Stimulated activated CD4-positive, alpha-beta T cell treated with anti-CD3 and anti-CD28 coated beads, Interleukin-15, amount 100 ng/mL, for 24 hours (primary cell): ENCODE measurements at places on chromosomes 7 and 10.

DNA sequence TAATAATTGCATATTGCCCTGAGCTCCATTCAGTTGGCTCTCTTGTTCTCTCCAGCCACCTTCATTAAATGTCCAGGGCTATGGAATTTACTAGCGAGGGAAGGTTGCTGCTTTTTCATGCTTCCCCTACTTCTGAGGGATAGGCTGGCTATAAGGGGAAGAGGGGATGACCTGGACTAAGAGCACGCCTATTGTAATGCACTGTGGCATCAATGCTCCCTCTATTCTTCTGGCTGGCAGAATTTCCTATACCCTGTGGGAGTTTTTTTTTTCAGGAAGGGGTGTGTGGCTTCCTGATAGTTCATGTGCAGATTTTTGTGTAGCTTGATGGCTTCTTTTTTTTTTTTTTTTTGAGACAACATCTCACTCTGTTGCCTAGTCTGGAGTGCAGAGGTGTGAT is 155.8 kb downstream of the SND1 start:
- no peak for DNase-seq

DNA sequence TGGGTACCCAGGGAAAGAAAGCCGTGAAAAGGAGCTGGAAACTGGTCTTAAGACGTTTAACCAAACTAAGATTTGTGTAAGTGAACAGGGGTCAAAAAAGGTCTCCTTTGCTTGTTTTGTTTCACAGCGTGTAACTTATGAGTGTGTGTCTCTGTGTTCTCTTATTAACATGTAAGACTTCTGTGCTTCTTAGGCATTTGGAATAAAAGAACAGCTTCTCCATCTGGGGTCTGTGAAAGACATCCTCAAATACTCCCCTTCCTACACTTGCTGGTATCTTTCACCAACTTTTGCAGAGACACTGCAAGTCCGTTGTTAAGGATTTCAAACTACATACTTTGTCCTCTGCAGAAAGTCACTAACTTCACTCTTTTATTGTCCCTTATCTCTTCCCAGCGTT is 615 bp upstream of the NEUROD6 start:
- DNase-seq, result no peak

GRCh38 chr7:148828965-148829364 is 55.1 kb downstream of the EZH2 start:
- DNase-seq, result no peak

- peak; percentile 86 for DNase-seq
These were observed 25.3 kb downstream of the CCDC6 start for GRCh38 chr10:59880971-59881510.

DNA sequence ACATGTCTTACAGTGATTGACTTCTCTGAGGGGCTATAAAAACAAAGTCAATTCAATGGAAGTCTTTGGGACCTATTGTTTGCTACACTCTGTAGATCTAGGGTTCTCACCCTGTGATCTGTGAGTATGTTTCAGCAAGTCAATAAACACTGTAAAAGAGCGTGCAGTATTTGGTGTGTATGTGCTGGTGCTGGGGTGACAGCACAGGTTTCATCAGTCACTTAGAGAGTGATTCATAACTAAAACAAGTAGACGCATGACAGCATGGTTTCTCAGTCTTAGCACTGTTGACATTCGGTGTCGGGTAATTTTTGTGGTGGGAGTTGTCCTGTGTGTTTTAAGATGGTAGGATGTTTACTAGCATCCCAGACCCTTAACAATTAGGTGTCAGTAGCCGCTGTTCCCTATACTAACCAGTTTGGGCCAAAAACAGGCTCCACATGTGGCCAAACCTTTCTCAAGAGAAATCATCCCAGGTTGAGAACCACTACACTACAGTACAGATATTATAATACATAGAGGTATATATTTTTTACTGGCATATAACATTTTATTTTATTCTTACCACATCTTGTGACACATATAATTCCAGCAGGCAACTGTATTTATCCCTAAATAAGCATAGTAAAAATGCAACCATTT is 411.8 kb downstream of the ARL4A start:
- no peak for DNase-seq

- peak; percentile 76 for DNase-seq
These were observed at the start of gene KIAA1549 for GRCh38 chr7:138981332-138982203. Gene KIAA1549 (minus strand): TSS chr7:138981389. CDS start chr7:138981269, 120 bp downstream.

- no peak for DNase-seq
These were observed 260.3 kb downstream of the AHR start for GRCh38 chr7:17558558-17559332.

- no peak for DNase-seq
These were observed 19.1 kb downstream of the PLCE1 start for GRCh38 chr10:94012834-94013233.

DNA sequence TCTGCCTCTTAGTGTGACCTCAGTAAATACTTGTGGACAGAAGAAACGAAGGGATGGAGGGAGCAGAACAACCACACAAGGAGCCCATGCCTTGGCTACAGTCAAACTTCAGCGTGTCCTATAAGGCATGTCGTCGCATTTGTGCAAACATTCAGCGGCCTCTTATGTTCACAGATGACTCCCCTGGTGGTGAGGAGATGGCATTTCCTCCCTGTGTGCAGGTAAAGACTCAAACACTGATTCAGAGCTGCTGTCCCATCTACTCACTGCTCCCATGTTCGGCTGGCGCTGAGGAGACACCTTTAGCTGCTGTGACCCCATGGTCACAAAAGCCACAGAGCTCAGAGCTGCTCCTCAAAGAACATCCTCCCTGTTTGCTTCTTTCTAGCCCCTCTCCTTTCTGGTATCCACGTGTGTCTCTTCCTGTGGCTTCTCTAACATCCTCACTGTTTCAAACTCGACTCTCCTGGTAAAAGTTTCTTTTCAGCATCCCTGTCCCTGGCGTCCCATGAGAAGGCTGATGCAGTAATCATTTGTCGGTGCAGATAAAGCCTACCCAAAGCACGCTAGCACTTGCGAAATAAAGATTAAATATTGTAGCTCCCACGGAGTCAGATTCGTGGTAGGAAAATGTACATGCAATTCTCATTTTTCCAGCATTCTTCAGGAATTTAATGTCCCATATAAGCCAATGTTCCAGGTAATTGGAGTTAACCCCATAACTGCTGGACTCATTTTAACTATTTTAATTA is 124.9 kb upstream of the NEBL start:
- no peak for DNase-seq

DNA sequence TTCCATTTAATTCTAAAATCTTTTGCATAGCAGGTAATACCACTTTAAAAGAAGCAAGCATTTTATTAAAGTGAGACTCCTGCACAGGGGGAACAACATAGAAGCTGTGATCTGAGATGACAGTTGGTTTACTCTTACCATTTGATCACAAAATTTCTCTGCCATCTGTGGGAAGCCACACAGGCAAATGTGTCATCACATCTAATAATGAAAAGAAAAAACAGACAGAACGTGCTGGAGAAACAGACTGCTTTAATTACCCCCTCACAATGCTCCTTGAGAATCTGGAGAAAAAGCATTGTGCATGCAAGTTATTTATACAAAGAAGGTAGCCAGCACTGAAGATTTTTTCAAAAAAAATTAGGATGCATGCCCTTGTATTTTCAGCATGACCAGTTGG is 165.2 kb upstream of the PTER start:
- DNase-seq, result no peak

DNA sequence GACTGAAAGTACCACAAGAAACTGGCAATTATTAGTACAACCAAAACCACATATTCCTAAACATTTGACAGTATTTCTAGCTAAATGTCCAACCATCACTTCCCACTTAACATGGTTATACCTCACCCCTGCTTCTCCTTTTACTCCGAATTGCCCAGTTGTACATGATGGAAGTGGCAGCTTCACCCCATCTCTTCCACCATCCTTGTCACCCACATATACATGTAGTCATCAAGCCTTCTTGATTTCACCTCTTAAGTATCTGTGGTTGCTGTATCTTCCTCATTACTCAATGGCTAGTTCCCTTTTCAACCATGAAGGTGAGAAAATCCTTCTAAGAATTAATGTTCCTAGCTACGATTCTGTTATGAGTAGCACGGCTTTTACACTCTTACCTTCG is 388.2 kb downstream of the CALN1 start:
- DNase-seq, result no peak

DNA sequence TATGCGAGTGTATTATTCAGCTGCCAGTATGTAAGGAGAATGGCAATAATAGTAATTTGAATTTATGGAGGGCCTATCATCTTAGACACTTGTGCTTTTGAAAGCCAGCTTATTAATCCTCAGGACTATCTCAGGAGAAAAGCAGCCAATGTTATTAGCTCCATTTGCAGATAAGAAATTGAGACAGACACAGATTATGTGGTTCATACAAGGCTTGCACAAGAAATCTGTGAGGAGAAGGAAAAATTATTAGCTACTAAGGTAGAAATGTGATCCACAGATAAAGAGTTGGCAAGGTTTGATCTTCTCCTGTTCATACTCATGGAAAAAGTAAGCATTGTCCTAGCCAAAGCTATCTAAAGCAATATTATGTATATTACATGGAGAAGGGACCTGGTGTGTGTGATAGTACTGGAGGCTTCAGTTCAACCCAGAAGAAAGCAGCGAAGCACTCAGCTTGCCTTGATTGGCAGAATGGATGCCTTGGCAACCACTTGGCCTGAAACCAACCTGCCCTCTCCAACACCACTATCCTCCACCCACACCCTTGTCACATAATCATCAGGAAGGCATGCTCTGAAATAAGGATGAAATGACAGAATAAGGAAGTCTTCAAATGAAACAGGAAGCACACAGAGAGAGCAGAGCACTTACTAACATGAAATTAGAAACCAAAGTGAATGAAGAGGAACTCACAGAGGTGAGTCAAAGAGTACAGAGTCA is 18.0 kb downstream of the MACC1 start:
- no peak for DNase-seq

GRCh38 chr7:102451371-102452054 is 13.2 kb downstream of the ALKBH4 start:
- no peak for DNase-seq

GRCh38 chr7:6262221-6262620 is 10.2 kb downstream of the CYTH3 start:
- DNase-seq, result no peak

DNA sequence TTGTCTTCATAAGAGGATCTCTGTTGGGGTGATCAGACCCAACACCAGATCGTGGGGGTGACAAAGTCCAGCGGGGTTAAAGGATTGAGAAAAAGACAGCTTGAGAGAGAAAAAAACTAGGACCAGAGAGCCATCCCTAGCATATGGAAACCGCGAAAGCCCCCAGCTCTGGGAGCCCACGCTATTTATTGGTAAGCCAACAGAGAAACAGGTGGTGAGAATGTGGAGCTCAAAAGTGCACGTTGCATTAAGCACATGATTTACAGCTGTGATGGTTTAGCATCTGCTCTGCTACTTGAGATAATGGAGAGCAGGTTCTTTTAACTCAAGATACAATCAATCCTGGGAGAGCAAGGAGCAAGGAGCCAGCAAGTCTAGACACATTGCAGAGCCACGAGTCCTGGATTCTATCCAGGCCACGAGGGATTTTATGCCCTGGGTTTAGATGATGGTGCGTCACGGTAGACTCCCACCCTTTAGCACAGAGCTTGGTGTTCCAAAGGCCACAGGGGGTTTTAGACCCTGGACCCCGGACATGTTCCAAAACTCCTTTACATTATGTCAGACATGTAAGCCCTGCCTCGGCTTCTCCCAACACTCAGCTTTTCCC is 755.2 kb upstream of the SORCS1 start:
- no peak for DNase-seq

DNA sequence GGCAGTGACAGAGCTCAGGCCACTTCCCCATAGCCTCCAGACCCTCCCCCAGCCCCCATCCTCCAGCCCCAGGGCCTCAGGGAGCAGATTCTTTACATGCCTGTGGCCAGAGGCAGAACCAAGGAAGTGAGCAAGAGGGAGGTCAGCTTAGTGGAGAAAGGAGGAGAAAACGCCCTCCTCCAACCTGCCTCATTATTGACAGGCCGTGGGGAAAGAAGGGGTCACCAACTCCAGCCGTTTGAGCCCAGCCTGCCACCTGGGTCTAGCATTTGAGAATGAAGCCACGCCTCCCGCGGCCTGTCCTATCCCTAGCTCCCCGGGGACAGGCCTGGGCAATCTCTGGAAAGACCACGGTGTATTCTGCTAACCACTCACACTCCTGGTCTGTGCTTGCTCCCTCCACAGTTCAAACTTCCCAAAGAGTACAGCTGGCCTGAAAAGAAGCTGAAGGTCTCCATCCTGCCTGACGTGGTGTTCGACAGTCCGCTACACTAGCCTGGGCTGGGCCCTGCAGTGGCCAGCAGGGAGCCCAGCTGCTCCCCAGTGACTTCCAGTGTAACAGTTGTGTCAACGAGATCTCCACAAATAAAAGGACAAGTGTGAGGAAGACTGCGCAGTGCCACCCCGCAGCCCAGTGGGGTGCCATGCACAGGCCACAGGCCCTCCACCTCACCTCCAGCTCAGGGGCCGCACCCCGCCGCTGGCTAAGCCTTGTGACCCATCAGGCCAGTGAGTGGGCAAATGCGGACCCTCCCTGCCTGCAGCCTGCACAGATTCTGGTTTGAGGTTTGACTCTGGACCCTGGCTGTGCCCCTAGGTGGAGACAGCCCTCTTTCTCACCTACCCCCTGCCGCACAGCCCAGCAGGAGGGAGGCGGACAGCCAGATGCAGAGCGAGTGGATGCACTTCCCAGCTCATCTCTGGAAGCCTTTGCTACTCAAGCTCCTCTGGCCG is 14.3 kb upstream of the TRIM8 start:
- no peak for DNase-seq

DNA sequence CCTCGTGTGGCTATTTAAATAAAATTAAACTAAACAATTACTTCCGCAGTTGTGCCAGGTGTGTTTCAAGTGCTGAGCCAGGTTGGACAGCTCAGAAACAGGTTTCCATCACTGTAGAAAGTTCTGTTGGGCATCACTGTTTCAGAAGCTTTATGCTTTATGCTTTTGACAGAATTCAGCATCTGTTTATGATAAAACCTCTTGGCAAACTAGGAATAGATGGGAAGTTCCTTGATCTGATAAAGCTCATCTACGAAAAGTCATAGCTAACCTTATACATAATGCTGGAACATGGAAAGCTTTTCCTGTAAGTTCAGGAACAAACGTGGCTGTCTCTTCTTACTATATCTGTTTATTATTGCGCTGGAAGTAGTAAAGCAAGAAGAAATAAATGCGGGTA is 143.4 kb downstream of the DOCK1 start:
- no peak for DNase-seq

DNA sequence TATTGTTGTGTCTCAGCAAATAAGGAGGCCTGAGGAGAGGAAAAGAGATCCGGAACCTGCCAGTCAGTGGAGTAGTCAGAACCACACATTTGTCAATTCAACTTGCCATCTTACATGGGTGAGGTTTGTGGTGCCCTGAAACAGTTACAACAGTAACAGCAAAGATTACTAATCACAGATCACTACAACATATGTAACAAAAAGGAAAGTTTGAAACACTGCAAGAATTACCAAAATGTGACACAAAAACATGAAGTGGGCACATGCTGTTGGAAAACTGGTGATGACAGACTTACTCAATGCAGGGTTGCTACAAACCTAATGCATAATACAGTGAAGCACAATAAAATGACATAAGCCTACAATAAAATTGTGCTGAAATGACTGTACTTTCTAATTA is 89.4 kb downstream of the LRRN3 start:
- DNase-seq, result no peak
